ENCODE measurements at places on chromosomes 11 and 22. TPM values are rescaled to one million over a fixed set of nuclear protein-coding genes. Genes with fewer than 3 reads are reported as not detected.

- peak; percentile 77 for DNase-seq
Measured at GRCh38 chr11:118198370-118198769, 21.9 kb upstream of the SCN2B start.

- peak; percentile 43 for DNase-seq
Measured at GRCh38 chr22:37848587-37849088, 581 bp upstream of the EIF3L start.

- no peak for DNase-seq
Measured at GRCh38 chr11:84902445-84902844, 724.7 kb downstream of the DLG2 start.

- no peak for DNase-seq
Measured at GRCh38 chr11:116118138-116118470, 613.9 kb upstream of the CADM1 start.

- no peak for DNase-seq
Measured at GRCh38 chr11:127126986-127127385, 126.4 kb upstream of the KIRREL3 start.

DNA sequence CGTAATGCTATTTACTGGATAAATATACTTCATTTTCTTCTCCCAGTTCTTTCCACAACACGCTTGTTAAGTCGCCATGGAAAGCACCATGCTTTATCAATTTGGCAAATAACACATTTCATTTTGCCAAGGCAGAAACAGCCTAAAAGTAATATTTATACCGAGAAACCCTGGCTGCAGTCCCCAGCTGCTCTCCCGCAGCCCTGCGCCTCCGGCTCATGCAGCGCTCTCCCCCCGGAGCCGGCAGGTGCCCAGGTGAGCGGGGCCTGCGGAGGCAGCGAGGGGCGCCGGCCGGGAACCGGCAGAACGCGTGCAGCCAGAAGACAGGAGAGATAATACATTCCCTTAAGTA is 681 bp upstream of the ARHGEF12 start:
- DNase-seq = no peak

DNA sequence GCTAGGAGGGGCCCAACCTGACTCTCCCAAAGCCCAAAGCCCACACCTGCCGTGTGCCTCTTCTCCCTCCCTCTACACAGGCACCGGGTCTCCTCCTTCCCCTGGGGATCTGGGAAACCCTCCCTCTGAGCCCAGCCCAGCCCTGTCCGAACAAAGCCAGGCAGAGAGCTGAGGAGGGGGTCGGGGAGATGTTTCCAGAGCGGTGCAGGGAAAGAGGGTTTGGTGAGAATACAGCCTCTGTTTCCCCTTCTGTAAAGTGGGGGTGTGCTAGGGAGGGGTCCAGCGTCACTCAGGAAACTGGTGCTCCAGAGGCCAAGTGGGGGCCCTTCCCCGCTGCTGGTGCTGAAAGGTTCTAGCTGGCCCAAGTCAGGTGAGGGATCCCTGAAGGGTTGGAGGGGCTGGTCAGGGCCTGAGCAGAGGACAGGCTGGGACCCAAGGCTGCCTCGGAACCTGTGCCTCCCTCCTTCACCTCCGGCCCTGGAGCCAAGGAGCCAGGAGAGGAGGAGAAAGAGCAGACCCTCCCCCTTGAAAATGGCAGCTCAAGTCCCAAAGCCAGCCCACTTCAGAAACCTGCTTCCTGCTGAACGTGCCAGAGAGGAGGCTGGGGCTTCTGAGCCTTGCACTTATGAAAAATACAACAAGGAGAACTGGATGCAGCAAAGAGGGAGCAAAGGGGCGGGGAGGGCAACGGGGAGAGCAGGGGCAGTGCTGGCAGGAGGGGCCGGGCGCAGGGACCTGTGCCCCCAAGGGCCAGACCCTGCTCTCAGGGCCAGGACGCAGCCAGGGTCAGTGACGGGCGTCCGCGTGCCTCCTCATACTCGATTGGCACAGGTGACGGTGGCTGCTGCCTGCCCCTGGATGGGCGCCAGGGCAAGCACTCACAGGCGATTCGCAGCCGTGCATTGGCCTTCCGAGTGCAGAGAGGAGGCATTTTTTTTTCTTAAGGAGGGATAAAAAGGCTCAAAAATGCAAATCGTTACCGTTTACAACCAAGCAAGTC is 43.2 kb downstream of the MACROD1 start:
- peak; percentile 71 for DNase-seq

GRCh38 chr22:19960491-19961200 is 19.0 kb upstream of the TXNRD2 start:
- peak; percentile 8 for DNase-seq

- DNase-seq = peak; percentile 56
Measured at GRCh38 chr22:40348025-40348658, 1.8 kb downstream of the ADSL start.

DNA sequence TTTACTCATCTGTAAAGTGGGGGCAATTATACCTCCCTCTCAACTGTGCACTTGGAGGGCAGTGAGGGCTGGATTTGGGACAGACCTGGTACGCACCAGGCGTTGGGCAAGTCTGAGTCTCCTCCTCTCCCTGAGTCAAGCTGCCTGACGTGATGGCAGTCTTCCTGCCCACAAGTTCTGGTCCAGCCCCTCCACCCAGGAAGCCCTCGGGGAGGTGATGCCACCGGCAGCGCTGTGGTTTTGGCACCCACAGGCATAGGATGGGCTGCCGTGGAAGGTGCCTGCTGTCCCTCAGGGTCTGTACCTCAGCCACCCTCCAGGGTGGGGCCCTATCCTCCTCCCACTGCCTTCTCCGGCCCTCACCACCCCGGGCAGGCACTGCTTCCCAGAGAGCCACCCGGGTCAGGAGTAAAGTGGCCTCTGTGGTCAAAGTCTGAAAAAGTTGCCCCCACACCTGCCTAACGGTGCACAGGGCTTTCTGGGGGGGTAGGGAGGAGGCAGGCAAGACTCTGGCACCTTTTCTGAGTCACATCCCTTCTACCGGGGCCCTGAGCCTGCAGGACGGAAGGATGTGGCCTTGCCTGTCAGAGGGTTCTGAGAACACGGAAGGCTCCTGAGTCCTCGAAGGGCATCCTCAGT is 6.5 kb upstream of the APOBEC3H start:
- no peak for DNase-seq

- DNase-seq = no peak
Measured at GRCh38 chr22:27690599-27690998, 111.0 kb downstream of the MN1 start.

- DNase-seq = no peak
Measured at GRCh38 chr11:125271483-125272091, 107.0 kb downstream of the PKNOX2 start.

NEFH gene
- 3.5 TPM for polyA plus RNA-seq

INPP5J gene
- 3.2 TPM for polyA plus RNA-seq

ZC3H7B gene
- 21.7 TPM for polyA plus RNA-seq

APOL6 gene
- polyA plus RNA-seq = 0.88 TPM

SYNGR1 gene
- polyA plus RNA-seq = 18.1 TPM

MRGPRX4 gene
- polyA plus RNA-seq = not detected

Data from SK-N-SH (cell line).